Stimulated activated CD4-positive, alpha-beta T cell treated with anti-CD3 and anti-CD28 coated beads, TNF-alpha, amount 100 ng/mL, for 48 hours (primary cell): ENCODE measurements at places on chromosomes 4 and X.

DNA sequence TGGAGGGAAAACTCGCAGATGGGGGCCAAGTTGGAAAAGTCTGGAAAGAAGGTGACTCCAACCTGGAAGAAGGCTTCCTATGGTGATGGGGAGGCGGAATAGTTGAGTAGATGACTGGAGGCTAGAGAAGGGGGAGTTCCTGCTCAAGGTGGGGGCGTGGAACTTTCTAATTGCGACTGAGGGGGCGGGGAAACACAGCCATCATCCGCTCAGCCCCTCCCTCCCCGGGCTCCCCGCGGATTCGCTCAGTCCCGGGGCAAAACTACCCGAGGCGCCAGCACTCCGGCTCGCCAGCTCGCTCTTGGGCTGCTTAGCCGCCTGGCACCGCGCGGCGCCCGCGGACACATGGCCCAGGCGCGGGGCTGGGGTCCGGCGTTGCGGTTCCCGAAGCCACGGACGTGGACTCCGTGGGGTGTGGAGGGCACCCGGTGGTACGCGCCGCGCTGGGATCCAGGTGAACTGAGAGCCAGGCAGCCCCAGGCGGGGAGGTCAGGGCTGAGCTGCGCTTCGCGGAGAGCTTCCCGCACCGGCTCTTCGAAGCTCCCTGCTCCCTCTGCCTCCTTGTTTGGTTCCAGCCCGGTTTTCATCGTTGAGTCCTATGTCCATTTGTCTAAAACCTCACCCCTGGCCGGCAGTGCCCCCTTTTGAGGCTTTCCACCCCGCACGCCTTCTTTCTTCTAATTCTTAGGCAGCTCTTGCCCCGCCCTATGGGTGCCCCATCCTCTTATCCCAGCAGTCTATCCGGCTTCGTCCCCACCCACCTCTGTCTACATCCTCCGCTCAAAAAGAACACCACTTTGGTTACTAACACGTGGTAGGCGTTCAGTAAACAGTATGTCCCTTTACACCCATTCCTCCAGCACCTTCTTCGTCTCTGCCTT lies 38.9 kb downstream of the STARD8 start:
- no peak for DNase-seq

GRCh38 chrX:67543818-67544217 lies at the start of gene AR:
AR (plus strand) TSS chrX:67544021; CDS start chrX:67545147, 1,126 bp downstream.
- no peak for DNase-seq

DNA sequence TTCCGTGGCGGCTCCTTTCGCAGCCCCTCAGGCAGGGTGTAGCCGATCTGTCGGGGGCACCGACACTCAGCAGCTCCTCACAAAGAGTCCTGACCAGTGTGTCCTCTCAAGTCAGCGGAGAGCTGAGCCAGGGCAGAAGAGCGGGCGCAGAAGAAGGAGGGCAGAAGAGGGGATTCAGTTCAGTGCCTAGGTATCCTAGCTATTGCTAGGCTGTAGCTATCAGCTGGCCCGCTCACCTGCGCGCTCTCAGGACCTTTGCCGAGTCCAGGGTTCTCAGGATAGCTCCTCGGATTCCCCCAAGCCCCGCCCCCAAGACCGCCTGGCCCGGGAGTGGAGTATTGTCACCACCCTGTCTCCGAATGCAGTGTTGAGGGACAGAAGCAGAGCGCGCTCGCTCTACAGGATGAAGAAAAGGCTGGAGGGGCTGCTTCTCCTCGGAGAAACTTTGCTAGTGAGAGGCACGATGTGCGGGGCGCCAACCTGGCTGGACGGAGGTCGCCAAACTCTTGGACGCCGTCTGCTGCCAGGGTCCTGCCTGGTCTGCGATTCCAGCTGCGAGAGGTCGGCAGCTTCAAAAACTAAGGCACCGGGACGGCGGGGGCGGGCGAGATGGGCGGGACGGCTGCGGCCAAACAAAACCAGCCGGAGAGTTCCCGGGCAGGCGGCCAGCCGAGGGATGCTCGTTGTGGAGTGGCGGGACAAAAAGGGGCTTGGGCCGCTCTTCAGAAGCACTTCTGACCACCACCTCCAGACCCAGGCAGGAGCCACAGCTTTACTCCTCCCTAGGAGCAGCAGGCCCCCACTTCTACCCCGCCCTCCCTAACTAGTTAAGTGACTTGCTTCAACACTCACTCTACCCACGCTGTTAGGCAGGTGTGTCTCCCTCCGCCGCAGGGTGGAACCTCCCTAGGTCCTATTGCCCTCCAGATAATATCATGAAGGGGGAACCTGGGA lies at the start of gene XKRX:
Gene XKRX, minus strand, starts transcription at position 258 of the 954 bp plus-strand sequence. CDS start 613 bp downstream, outside the sequence.
- DNase-seq, result peak; percentile 38

DNA sequence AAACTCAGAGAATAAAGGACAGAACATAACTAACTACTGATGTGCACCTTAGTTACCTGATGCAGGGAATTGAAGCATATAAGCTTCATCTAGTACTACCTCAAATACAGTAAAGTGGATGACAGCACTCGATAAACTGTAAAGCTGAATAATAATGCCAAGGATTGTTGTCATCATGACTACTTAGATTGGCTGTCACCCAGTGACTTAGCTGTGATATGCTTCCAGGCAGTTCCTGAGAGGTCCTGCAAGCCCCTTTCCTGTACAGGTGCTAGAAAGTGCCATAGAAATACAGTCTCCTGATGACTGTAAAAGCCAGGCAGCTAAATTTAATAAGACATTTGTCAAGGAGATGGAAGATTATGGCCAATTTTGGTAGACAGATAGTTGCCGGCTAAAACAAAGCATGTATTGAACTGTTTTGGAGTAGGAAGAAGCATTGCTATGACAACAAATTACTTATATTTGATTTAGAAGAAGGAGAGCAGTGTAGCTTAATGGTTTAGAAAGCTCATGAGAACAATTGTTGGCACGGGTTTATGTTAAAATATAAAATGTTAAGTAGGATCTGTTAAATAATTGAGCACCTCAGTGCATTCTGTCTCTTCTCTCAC lies 29.7 kb downstream of the TMEM164 start:
- DNase-seq, result no peak

DNA sequence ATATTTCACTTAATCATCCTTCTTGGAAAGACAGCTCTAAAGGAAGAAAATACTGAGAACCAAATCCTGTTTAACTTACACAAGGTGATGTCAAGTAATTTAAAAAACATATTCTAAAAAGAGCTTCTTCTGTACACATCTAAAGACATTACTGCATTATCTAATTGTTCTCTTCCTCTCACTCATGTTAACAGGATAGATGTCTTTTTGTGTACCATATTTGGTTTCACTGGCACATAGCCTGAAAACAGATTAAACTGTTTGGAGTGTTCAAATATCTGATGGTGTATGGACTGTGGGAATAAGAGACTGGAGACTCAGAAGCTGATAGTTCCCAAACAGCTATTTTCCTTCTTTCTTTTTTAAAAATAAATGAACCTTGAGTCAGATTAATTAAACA lies 213.3 kb upstream of the MAB21L2 start:
- no peak for DNase-seq

DNA sequence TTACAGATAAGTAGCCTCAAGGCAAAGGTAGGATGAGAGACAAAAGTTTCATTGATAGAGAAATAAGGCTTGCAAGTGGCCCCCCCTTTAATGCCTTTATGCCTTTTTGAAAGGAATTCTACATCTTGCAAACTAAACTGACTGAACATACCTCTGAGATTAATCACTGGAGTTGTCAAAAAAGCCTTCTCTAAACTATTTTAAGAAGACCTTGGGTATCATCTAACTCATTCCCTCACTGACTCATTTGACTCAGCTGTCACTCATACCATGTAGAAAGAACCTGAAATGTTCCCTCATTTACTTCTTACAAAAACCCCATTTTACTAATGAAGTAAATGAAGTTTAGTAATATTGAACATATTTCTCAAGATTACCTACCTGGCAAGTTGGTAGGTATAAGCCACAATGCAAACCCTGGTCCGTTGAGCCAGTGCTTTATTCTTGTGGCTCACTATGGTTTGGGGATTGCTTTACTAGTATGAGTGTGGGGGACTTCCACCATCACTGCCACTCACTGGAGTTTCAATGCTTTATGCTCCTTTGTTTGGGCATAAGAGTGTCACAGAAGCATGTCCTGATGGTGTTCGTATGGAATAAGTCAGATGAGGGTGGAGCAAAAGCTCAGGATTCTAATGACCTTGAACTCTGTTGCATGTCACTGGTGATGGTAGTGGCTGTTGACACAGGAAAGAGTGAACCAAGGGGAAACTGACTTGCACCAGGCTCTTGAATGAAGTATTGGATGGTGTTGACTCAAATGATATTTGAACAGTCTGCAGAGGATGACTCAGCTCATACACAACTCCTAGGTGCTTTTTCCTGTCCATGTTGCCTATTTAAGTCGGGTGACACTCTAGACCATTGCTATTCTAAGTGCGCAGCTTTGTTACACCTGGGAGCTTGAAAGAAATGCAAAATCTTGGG lies 305.5 kb upstream of the EMCN start:
- DNase-seq, result no peak

- DNase-seq, result no peak
Measured at GRCh38 chr4:114323841-114324240, 274.8 kb upstream of the UGT8 start.

- no peak for DNase-seq
Measured at GRCh38 chr4:182929296-182929695, 12.1 kb upstream of the DCTD start.
